ENCODE measurements at places on chromosomes 3 and 15.

- no peak for DNase-seq
Measured at GRCh38 chr3:186719945-186720739, 3.0 kb downstream of the KNG1 start.

- DNase-seq, result no peak
Measured at GRCh38 chr3:170699158-170700053, 113.5 kb upstream of the SLC7A14 start.

DNA sequence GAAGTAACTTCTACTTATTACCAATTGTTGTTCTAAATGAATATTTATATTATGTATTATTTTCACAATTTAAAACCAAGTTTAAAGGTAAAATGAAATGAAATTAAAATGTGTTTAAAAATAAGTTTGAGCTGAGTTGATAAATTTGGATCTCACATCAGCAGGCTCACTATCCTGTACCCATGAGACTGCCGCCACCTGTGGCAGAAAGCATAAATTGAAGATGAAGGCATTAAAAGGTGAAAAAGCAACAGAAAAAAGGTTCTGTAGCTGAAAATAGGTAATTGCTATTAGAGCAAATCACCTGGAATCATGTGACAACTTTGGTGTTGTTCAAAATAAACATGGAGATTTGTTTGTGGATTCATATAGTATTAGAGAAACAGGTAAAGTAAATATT is 133.0 kb upstream of the CADM2 start:
- DNase-seq, result no peak

- no peak for DNase-seq
Measured at GRCh38 chr3:152720951-152721718, 113.8 kb upstream of the P2RY1 start.

DNA sequence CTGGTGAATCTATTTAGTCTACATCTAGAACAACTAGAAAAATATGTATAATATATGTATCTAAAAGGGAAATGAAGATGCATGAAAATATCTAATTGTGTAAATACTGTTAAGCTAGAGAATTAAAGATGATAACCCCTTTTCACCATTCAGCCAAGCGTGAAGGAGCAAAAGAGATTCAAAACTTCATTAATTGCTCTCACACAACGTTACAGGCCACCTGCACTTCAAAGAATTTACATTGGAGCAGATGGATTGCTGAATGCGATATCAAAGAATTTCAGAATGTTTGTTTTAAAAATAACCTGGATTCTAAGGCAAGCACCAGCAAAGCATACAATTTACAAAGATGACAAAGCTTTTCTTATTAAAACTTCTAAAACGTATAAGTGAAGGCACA is 243.2 kb downstream of the ROBO2 start:
- DNase-seq, result no peak

GRCh38 chr15:88912500-88912921 is 668 bp downstream of the MFGE8 start:
- no peak for DNase-seq

GRCh38 chr3:169871129-169871886 is 1.6 kb upstream of the LRRC31 start:
- DNase-seq, result no peak

Measured in activated naive CD4-positive, alpha-beta T cell (primary cell).